NCI-H2029 treated with DMSO at 0.1 percent for 48 hours (cell line): ENCODE measurements at places on chromosomes 2 and 18.

- no peak for DNase-seq
These were observed 978.5 kb upstream of the LRRTM1 start for GRCh38 chr2:81283081-81283480.

GRCh38 chr2:157194097-157194688, 63.3 kb upstream of the GALNT5 start:
- DNase-seq = peak; percentile 6

DNA sequence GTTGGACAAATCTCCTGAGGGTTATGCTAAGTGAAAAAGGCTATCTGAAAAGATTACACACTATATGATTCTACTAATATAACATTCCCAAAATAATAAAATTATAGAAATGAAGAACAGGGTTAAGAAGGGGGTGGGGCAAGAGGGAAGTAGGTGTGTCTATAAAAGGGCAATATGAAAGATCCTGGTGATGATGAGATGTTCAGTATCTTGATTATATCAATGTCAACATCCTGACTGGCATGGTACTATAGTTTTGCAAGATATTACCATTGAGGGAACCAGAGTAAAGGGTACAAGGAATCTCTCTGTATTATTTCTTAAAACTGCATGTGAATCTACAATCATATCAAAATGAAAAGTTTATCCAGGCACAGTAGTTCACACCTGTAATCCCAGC, 16.7 kb downstream of the CFAP53 start:
- no peak for DNase-seq

DNA sequence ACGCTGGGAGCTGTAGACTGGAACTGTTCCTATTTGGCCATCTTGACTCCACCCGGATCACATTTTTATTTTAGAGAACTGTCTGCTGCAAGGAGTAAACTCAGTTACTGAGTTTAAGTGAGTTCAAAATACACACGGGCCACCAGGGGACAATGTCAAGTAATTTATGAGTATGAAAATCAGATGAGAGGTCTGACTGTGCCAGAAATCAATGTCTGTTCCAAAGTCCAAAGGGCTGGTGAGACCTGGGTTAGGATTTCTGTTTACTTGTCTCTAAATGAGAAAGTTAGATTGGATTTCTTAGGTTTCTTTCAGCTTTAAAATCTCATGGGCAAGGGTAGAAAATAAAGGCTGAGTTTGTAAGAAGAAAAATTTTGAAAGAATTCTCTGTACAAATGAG, 465.8 kb upstream of the MEIS1 start:
- no peak for DNase-seq

DNA sequence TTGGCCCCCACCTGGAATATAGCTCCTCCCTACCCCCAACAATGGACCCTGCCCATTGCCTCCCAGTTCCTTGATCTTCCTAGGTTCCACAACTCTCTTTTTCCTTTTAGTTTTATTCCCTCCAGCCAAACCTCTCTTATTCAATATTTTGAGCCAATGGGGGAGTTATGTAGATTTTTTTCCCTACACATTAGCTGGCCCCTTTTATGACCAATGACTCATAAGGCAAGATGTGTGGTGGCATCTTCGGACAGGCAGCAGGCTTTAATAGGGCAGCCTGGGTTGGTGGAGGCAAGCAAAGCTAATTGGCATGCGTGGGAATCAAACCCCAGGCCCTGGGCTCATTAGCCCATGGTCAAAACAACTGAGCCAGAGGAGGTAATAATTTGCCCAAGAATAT, 9.2 kb downstream of the GRP start:
- no peak for DNase-seq

DNA sequence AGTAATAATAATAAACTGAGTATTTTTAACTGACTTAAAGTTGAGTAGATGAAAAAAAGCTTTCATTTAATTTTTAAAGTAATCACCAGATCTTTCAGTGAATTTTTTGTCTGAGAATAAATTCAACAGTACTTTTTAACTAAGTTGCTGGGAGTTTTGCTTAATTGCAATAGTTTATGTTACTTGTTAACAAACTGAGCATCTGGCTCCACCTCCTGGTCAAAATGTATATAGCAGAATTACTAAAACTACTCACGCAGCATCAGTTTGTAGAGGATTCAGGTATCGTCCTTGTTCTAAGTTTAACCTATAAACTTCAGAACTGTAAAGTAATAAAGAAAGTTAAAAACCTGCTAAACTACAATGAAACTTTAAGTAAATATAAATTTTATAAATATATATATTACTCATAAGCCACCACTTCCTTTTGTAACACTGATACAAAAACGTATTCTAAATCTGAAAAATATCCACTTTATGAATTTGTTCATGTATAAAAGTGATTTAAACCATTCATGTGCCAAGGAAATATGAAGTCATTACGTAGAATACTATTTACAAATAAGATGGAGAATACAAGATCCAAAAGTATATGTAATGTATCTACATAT, 21.3 kb downstream of the NOL10 start:
- DNase-seq = peak; percentile 35

DNA sequence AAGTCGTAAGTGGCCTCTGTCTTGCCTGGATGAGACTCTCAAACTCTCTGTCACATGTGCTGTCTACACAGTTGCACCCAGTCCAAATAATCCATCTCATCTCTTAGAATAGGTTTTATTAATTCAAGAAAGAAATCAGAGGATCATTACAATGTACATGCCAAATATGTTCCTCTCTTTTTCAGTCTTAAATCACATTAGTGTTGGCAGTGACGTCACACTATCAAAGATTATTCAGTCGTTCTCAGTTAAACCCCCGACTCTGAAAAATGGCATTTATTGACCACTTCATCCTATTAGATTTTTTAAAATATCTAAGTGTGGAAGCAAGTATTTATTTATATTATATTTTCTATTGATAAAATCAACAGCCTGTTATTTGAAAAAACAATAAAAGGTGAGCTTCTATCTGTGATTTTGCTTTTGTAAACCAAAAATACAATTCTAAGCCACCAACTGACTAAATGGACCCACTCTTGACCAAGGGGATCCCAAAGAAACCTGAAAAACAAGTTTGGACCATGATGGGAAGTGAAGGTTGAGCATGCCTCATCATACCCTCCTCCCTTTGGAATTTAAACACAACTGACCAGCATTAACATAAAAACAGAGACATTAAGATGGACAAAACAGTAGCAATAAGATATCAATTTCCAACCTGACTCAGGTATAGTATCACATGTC, 1894.4 kb upstream of the LRRTM1 start:
- DNase-seq = no peak

GRCh38 chr2:32200814-32201213, 35.1 kb downstream of the SLC30A6 start:
- DNase-seq = no peak

- DNase-seq = no peak
These were observed 44.3 kb downstream of the MOB4 start for GRCh38 chr2:197560146-197560665.

- no peak for DNase-seq
These were observed 150.2 kb downstream of the FSHR start for GRCh38 chr2:49004036-49004626.

DNA sequence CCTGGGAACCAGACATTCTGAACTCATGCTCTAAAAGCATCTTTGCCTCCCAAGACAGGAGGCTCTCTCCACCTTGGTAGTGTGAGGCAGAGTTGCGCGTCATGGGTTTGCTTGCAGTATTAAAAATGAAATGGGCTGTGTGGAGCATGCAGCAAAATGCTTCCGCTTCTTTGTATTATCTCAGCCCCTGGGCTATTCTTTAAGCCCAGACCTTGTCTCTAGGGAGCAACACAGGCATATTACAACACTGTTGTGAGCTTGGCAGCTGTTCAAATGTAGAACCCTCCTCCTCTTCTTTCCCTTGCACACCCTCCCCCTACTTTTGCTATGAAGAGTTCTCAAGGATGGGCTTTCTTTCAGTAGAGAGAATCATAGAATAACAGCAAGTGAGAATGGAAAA, 185.1 kb upstream of the LHCGR start:
- DNase-seq = no peak

DNA sequence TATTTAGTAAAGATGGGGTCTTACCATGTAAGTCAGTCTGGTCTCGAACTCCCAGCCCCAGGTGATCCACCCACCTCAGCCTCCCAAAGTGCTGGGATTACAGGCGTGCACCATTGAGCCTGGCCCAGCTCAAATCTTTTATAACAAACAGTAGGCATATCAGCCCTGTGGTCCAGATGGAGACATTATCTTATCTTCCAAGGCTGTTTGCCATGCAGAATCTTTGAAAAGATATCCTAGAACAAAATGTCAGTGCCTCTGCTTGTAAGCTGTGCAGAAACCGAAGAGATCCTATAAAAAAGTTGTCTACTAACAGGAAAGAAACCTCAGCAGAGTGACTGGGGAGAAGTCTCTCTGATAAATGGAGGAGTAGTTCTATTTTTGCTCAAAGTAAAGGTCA, 142.1 kb downstream of the PTH2R start:
- no peak for DNase-seq

- DNase-seq = no peak
These were observed 32.3 kb downstream of the EML6 start for GRCh38 chr2:54755641-54756326.

- no peak for DNase-seq
These were observed 18.9 kb downstream of the TRPM8 start for GRCh38 chr2:233936089-233936488.

GRCh38 chr2:7633566-7634153, 716.4 kb downstream of the RNF144A start:
- DNase-seq = no peak

- DNase-seq = no peak
These were observed 1605.3 kb upstream of the ACVR2A start for GRCh38 chr2:146239392-146240135.

DNA sequence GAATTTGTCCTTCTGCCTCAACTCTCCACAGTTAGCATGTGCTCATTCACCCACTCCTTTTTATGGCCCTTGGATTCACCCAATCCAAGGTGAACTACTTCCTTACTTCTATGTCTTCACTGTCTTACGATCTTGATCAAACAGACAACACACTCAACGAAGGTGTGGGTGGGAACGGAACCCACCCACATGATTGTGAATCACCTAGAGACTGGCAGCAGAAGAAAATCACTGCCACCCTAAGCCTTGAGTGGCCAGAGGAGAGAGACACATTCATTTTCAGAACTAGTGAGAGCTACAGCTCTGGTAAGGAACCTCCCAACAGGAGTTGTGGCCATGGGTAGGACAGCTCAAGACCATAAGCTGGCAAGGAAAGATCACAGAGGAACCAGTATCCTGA, 194.3 kb downstream of the PLCL1 start:
- no peak for DNase-seq

DNA sequence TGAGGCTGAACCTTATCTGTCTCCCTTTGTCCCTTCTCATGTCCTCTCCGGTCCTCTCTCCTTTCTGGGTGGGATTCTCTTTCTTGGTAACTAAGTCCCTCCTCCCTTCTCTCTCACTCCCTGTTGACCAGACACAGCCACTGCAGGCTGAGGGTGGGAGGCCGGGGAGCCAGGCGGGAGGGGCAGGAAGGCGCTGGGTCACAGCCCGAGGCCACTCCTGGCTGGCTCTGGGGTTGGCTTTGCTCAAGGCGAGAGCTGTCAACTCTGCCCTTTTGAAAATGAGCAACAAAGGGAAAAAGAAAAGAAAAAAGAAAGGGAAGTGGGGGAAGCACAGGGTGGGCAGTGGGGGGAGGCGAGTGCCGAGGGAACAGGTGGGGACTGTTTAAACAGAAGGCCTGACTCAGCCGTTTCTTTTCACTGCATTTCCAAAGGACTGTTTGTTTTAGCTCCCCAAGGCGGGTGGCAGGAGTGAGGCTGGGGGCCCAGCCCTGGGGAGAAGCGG, 70.5 kb upstream of the IGFBP5 start:
- no peak for DNase-seq

DNA sequence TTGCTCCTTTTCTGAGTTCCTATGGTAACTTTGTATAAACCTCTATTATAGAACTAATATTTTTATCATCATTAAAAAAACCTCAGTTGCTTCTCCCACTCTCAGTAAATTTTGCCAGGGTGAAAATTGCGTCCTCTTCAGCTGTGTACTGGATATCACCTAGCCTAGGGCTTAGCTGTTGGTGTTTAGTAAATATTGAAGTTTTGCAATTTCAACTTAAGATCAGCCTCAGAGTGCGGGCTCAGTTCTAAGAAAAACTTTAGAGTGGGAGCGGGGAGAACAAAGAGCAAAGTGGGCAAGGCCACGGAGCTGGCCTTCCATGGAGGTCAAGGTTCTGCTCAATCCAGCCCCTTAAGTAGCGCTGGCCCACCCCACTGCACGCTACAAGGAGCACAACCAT, 488.3 kb upstream of the SPRED2 start:
- DNase-seq = no peak

GRCh38 chr2:65407240-65407639, 25.2 kb downstream of the SPRED2 start:
- no peak for DNase-seq

DNA sequence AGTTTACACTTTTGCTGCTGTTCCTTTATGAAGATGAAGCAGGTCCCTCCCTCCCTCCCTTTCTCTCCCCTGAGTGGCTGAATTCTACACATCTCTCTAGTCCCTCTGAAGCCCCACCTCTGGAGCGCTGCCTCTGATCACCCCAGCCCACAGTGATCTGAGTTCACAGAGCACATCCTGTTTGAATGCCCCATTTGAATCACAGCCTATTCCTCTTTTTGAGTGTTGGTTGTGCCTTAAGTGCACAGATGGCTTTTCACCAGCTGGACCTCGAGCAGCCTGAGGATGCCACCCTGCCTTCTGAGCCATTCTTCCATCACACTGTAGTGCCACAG, 87.1 kb downstream of the ITGB1BP1 start:
- peak; percentile 54 for DNase-seq

- DNase-seq = no peak
These were observed 37.8 kb upstream of the FZD5 start for GRCh38 chr2:207807516-207807915.

DNA sequence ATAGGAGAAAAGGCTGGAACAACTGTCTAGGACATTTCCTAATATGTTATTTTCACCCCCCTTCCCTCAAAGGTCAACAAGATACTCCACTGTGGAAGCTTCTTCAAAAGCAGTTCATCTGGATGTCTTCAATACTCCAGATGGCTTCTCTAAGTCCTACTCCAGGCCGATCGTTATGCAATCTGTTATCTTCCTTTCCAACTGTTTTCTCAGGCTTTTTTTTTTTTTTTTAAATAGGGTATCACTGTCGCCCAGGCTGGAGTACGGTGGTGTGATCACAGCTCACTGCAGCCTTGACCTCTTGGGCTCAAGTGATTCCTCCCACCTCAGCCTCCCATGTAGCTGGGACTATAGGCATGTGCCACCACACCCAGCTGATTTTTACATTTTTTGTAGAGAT, 26.3 kb downstream of the ATP8B1 start:
- no peak for DNase-seq

DNA sequence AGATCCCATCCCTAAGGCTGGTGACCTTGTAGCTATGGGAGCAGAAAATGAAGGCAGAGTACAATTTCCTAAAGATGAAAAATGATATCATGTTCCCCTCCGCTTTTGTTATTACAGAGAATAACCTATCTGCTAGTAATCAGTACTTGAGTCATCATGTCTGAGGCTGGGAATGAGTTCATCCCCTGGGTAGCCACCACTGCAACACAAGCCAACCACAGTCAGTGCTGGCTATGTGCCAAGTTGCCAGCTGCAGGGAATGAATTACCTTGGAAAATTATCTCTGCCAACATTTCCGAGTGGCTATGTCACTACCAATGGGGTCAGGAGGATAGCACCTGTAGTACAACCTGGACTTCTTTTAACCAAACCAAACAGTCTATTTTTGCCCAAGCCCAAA, 1094.7 kb upstream of the DDX18 start:
- DNase-seq = peak; percentile 23

- DNase-seq = no peak
These were observed 154.5 kb upstream of the NDUFV2 start for GRCh38 chr18:8948011-8948410.
